GOT3 (cell line): ENCODE measurements at places on chromosomes 6 and 20.

GRCh38 chr20:16397086-16397485 lies 176.2 kb downstream of the KIF16B start:
- no peak for DNase-seq

DNA sequence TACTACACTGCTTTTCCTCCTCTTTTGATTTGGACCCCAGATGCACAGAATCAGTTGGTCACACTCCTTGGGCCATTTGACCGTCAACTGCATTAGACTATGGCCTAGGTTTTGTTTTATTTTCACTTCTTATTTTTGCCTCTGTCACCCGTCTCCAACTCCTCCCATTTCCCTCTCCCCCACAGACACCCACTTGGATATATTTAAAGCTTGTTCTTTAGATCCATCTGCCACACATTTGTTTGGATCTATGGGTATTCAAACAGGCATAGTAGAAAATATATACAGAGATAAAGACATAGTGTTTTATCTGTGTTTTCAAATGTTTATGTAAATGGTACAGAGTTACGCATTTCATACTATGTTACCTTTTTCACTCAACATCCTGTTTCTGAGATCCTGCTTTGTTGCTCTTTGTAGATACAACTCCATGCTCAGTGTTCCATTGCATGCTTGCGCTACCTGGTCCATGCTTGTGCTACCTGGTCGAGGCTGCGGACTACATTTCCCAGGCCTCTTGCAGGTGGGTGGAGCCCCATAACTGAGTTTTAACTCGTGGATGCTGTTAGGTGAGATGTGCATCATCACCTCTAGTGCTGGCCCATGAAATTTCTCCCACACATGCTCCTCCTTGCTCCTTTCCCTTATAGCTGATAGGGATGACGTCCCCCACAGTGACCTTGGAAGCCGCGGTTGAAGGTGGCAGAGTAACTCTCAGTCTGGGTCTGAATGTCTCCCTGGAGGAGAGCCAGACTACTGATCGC lies 11.5 kb upstream of the PREX1 start:
- DNase-seq: no peak

- DNase-seq: no peak
Measured at GRCh38 chr6:74646461-74646860, 559.4 kb downstream of the COL12A1 start.

DNA sequence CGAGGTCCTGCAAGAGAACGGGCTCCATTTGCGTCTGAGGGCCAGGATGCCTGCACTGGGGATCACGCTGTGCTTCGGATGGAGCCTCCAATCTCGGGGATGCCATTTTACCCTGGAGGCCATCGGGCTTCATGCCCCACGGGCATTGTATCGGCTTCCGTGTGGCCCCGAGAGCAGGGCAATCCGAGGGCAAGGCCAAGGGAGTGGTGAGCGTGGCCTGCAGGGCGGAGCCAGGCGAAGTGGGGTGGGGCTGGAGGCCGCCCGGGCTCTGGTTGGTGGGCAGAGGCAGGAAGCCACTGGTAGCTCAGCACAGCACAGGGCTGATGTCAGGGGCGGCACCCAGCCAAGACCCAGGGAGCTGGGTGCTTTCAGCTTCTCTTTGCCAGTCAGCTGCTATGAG lies 57.5 kb upstream of the BHLHE23 start:
- no peak for DNase-seq

DNA sequence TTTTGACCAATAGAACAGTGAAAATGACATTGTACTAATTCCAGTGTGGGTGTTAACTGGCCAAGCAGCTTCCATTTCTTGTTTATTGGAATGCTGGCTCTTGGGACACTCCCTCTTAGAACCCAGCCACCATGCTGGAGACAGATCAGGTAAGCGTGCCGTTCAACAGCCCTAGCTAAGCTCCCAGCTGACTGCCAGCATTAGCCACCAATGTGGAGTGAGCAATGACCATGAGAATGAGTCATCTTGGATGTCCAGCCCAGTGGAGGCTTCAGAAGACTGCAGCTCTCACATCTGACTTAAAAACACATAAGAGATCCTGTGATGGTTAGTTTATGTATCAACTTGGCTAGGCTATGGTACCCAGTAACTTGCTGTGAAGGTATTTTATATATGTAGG lies 3.0 kb upstream of the LINC00237 start:
- DNase-seq: no peak

DNA sequence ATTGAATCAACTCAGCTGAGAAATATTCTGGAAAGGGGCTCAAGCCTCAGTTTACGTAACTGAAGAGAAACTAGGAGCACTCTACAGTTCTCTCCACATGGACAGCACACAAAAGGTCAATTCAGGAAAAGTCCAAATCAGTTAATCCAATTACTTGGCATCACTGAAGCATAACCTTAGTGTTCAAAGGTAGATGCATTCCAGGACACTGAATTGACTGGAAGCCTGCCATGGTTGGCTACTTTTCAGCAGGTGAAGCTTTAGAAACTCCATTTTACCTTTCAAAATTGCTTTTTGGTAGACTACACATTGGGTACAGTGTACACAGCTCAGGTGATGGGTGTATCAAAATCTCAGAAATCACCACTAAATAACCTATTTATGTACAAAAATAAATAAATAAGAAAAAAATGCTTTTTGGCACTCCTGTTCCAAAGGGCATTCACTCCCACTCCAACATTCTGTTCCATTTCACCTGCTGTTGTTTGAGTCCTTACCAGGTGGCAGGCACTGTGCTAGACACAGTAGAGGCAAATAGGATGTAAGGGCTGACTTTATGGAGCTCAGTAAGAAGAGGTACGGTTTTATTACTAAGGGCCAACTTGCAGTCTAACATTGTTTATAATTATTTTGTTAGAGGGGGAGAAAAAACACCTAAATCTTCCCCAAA lies 153.4 kb downstream of the FAXC start:
- DNase-seq: no peak

DNA sequence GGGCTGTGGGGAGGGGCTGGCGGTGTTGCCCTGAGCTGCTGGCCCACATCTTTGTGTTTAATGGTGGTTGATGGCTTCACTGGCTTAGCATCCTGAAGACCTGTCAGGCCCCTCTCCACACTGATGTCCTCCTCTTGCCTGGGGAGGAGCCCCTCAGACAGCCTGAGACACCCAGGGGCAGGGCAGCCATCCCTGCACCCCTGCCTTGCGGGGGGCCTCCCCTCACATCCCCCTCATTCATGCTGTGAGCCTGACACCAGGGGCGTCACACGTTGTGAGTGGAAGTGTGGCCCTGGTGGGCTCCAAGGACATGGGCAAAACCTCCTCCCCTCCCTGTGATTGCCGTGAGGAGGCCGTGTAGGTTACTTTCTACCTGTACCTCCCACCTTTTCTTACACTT lies 152.7 kb downstream of the DTNBP1 start:
- no peak for DNase-seq

GRCh38 chr6:106488494-106489370 lies 128.2 kb downstream of the CRYBG1 start:
- no peak for DNase-seq

- DNase-seq: no peak
Measured at GRCh38 chr6:21227486-21227885, 366.1 kb upstream of the SOX4 start.

GRCh38 chr20:35768731-35769664 lies 2.8 kb upstream of the PHF20 start:
- DNase-seq: peak; percentile 92

- no peak for DNase-seq
Measured at GRCh38 chr6:33428224-33428965, 8.5 kb downstream of the SYNGAP1 start.

DNA sequence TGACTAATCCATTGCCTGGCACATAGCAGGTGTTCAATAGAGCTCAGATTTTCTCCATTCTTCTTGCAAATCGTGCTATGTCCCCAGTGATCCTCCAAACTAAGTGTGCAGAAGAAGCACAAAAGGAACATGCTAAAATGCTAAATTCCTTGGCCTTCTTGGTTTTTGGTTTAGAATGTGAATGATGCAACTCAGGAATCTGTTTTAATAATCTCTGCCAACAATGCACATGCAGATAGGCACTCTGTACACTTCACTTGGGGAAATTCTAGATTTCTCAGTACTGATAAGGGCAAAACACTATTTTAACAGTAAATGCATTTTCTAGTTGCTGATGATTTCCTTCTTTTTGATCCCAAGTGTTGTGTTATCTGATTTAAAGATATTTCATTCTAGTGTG lies 35.2 kb downstream of the SLC22A1 start:
- DNase-seq: no peak

- DNase-seq: no peak
Measured at GRCh38 chr20:41142919-41143318, 5.6 kb downstream of the PLCG1 start.

DNA sequence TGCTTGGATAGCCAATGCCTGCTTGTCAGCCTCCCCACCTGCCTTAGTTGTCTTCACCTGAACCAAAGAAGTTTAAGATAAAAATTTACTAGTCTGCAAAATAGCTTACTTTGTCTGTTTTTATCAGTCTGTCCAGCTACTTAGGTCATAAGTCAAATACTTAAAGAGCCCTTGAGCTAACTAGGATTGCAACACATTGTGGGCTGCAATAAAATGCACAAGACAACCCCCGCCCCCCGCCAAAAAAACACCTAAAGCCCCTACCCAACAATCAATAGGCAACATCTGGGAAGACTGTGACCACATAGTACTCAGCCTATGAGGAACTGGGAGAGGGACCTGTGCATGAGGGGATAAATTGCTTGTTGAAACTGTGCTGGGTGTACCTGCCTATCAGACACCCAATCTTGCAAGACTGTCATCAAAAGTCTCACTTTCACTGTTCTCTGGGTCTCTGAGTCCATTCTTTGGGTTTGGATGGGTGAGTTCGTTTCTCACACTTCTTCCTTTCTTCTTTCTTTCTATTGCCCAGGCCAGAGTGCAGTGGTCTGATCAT lies 27.3 kb upstream of the ABCC10 start:
- DNase-seq: no peak
